Stimulated activated CD8-positive, alpha-beta memory T cell treated with anti-CD3 and anti-CD28 coated beads, Interleukin-15, amount 100 ng/mL, for 4 hours (primary cell): ENCODE measurements at places on chromosomes 11 and 22.

DNA sequence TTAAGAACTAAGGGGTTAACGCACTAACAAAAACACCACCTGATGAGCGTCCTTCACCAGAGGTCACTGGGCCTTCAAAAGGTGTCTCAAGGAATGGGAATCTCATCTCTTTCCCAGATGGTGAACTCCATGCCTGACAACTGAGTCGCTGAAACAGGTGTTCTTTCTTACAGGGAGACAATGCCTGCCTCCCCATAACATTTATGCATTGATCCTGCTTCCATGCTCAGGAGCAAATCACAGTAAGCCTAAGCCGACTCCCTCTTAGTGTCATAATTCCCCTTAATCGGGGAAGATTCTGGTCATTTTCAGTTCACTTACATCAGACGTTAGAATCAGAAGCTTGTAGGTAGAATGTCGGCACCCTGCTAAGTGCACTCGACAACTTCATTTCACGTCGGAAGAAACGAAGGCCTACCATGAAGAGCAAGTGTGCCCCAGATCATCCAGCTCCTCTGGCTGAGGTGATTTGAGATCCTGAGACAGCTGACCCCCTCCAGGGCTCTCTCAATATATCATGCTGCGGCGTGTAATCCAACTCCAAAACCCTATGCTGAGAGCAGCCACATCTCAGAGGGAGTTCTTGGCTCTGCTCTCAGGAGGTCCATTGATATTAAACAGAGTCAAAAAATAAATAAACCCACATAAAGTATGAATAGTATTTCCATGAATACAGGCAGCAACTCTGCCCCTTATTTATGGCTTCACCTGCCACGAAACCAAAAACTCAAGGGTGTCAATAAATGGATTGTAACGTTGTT lies 163.1 kb downstream of the LARGE1 start:
- no peak for DNase-seq

DNA sequence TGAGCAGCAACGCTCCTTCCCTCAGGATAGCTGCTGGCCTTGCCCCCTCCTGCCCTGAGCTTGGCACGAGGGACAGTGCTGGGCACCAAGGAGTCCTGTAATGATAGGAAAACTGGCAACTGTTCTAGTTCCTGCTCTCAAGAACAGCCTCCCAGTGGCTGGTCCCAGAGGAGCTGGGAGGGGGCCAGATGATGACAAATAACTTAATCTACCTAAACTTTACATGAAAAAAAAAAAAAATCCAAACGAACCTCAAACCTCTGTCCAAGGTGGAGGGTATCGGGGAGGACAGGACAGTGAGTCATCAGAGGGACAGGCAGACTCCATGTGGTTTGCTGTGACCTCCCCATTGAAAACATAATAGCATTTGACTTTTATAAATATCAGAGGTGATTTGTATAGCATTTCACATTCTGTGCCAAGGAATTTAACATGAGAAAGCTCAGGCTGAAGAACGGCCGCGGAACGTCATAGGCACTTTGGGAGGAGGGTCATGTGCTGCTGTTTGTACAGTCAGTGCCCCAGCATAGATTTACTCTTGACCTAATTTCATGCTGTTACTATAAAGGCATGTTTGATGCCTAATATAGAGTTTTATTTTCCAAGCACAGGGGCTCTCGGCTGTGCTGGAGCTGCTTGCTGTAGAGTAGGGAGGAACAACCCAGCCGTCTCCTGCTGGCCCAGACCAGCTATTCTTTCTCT lies 98.2 kb upstream of the NNMT start:
- no peak for DNase-seq

DNA sequence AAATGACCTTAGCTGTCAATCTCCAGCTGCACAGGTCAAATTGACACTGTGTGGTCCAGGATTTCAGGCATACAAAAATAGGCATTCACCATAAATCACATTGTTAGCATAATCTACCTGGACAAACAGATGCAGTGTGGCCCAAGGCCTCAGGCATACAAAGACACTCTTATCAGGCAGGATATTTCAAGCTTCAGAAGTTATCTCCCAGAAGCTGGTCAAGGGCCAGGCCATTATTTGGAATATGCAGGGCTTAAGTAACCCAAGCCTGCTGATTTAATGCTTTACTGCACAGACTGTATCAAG lies 25.5 kb upstream of the HORMAD2 start:
- DNase-seq = no peak

DNA sequence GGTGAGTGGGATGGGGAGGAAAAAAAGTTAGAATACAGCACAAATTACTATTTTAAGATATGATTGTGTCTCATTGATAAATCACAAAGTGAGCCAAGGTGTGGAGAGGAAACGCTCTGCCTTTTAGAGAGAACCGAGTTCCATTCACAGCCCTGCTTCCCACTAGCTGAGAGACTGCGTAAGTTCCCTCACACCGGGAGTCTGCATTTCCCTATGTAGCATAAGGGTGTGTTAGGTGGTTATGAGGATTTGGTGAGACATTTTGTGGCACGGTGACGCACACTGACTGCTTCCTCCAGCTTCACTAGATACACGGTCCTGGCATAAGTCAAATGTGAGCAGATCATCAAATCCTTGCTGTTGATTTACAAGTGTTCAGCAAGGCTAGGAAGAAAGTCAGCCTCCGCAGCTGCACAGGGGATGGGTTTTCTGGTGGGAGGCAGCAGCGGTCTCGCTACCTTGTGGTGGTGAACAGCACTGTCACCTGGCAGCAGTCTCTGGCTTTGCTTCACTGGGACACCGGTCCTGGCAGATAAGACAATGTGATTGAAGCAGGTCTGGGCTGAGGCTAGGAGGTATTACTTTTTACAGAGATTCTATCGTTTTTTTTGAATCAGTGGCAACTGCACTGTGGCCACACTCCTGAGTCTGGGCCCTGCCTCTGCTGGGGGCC lies 312.2 kb upstream of the B3GAT1 start:
- no peak for DNase-seq

DNA sequence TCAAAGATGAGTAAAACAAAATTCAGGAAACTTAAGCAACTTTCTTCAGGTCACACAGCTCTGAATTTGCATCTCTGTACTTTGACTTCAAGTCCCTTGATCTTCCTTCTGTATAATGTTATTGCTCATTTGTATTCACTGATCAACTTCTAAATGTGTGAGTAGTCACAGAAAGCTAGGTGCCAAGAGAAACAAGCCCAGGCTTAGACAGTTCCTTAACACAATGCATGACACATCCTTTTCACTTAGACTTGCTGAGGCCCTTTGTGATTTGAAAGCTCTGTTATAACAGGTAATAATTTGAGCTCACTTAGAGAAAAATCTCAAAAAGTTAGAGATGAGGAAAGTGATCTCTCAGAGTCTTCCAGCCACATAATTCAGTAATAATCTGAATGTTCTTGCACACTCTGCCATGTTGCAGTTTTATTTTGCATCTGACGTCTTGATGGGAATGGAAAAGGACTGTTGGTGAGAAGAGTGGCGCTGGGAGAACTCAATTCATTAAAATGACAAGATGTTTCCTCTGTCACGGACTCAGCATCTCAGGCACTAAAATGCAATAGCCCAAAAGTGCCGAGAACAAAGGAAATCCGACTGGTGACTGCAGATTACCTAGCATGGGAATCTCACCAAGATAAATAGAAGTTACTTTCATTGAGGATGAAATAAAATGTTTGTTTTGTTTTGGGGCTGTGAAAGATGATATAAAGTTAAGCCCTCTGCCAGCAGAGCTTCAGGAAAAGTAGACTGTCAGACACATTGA lies 665.3 kb downstream of the OPCML start:
- no peak for DNase-seq

DNA sequence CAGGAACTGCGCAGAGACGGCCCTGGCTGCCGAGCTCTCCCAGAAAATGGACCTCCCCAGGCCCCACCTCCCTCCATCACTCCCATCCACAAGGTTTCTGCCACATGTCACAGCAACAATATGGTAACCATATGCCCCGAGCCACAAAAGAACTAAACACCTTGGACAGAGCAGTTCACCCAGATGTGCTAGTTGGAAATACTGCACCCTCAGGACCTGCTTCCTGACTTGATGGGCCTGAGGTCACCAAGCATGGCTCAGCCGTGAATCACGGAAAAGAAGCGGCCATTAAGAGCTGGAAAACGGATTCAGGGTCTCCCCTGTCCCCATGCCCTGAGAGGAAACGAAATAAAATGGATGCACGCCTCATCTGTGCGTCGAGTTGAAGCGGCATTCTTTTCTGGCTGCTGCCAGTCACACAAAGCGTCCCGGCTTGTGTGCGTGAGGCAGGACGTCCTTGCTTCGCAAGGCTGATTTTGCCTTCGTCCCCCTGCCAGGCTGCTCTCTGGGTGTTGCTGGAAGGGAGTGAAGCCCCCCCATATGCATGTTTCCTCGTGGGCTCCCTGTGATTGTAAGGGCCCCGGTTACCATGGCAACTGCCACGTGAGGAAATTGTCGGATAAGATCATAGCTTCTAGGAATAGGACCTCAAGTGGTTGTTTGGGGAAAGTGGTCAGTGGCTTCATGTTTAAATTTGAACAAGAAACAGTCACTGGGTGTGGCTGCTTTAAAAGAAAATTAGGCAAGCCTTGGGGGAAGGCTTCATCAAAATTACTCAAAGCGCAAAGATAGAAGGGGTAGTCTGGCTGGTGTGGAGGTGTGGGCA lies 51.7 kb downstream of the FLI1 start:
- DNase-seq = no peak

- DNase-seq = no peak
These were observed 631.5 kb downstream of the METTL15 start for GRCh38 chr11:28739489-28740280.

- no peak for DNase-seq
These were observed 651.9 kb downstream of the NTM start for GRCh38 chr11:132022285-132022684.

DNA sequence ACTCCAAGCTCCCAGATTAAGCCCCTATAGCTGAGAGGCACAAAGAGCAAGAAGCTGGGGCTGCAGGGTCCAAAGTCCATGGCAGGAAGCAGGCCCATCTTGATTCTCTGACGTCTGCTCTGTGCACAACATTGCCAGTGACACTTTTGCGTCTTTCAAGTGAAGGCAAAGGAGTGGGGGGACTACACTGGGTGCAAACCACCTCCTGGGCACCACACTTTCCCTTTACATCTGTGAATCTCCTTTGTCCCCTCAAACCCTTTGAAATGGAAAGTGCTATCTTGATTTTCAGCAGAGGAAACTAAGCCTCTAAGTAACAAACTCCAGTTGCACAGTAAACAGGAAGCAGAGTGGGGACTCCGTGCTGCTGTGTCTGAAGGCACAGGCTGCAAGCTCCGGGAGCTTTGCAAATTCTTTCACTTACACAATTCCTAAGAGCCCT lies 428.0 kb downstream of the LARGE1 start:
- DNase-seq = no peak

- no peak for DNase-seq
These were observed 8.1 kb downstream of the IGSF9B start for GRCh38 chr11:133948711-133949110.

DNA sequence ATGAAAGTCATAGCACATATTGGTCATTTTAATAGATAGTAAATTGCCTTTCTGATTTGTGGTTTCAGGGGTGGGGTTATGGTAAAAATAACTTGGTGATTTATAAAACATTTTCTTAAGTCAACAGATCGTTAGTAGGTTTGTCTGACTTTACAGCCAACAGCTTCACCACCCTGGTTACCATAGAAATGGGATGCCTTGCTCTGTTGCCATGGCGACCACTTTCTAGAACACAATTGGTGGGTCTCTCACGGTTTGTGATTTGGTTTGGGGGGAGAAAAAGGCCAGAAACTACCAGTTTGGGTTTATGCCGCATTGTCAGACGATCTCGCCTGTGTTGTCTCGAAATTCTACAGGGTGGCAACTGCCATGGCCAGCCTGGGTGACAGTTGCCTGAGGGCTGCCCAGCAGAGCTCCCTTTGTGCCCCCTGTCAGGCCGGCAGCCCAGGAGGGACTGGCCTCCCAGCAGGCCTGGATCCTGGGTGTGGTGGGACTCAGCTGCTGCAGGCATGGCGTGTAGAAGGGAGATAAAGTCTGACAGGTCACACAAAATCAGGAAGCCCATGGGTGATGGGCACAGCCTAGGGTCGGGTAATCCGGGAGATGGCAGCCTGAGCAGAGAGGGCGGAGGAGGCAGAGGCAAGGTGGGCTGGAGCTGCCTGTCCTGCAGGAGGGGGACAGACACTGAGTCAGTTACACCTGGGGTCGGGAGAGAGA lies 30.9 kb downstream of the KCNC1 start:
- no peak for DNase-seq

- DNase-seq = no peak
These were observed 98.8 kb downstream of the CRYBB2 start for GRCh38 chr22:25318081-25318823.

DNA sequence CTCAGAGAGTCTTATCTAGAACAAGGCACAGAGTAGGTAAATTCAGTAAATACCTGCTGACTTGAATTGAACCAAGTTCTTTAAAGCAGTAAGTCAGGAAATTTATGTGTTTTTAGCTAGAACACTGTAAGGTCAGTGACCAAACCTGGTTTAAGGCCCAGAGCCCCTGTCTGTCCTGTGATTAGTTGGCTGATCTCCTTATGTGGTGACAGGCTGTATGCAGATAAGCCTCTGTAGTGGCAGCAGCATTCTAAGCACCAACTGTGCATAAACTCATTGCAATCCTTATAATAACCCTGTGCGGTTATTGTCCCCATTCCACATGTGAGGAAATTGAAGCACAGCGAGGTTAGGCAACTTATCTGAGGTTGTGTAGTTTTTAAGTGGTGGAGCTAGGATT lies 40.5 kb downstream of the FBXO7 start:
- no peak for DNase-seq

DNA sequence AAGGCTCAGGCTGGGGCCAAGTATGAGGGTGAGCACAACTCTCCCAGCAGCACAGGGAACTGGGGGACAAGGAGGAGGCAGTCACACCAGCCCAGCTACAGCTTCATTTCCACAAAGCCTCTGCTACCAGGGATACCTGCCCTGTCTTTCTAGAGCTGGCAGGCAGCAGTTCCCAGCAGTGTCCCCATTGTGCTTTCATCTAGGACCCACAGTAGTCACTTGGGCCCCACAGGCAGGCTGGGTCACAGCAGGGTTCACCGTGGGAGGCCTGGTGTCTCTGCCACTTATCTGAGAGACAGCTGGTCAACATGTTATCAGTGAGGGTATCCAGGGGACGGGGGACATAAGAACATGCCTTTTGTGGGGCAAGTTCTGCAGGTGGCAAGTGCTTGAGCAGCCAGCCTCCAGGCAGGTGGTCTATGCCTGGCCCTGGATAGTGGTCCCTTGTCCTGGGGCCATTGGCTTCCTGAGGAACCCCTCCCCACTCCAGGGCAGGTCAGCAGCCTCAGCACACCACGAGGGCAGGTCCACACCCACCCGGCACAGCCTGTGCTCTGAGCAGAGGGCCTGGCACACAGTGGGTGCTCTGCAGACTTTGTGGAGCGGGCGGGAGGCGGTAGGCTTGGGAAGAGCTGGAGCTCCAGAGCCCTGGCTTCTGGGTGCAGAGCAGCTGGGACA lies 29.9 kb downstream of the GNAZ start:
- no peak for DNase-seq

GRCh38 chr11:102223859-102224258 lies 93.4 kb upstream of the BIRC3 start:
- no peak for DNase-seq

- DNase-seq = no peak
These were observed 42.8 kb downstream of the TNRC6B start for GRCh38 chr22:40220316-40221054.
